Heart left ventricle (tissue), 16 donors: ENCODE measurements at places on chromosomes 6 and 20. TPM values are rescaled to one million over a fixed set of nuclear protein-coding genes. Genes with fewer than 3 reads are reported as not detected.

PSMB8 gene
- total RNA-seq: 12.1 TPM

TMEM244 gene
- not detected for total RNA-seq

GRCh38 chr6:149513915-149514314, 29.1 kb upstream of the ZC3H12D start:
- DNase-seq: no peak

DNA sequence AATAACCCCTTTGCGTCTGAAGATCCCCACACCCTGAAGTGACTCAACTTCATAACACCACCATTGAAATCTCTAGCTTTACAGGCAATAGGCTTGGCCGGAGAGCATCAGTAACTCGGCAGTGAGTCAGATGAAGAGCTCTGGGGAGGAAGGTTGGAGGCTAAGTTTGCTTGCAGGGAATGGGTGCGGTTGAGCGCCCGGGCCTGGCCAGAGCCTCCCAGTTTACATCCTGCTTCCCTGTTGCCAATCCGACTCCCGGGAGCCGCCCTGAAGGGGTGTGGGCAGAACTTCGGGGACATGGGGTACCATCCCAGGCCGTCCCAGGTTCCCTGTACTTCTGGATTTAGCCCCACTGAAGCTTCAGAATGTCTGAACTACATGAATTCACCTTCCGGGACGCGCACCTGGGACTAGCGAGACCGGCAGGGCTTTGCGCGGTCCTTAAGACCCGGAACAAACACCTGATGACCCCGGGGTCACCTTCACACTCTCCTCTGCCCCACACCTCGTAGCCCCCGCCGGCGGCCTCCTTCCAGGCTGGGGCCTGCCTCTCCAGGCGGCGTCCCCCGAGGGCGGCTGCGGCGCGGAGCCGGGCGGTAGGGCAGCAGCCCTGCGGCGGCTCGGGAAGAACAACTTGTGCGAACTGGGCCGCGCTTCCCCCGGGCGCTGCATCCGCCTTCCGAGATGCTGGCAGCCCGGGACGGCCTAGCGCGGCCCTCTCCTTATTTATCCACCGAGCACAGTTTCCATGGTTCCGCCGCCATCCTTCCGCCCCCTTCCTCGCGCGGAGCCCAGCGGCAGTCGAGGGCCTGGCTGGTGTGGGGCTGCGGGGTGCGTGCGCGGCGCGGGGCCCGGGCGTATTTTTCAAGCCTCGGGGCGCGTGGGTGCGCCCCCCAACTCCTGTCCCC, 56.6 kb upstream of the RREB1 start:
- DNase-seq: peak; percentile 43

CLDN20 gene
- total RNA-seq: not detected

DNA sequence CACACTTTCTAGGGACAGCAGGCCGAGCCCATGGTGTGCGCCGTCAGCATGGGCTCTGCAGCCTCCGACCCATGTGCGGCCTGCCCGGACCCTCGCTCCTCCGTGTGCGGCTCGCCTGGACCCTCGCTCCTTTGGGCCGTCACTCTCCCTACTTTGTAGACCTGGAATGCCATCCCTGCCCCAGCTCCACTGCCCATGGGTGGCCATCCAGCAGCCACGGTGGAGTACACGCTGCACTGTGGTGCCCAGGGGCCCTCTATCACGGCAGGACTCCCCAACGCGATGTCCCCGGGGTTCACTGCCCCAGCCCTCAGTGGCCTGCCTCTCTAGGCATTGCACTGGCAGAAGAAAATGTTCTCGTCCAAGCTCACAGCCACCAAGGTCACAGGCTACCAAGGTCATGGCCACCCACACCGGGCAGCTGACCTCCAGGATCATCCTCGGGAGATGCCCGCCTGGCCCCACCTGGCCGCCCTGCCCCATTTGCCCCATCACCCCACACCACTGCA, 24.1 kb upstream of the MRGBP start:
- no peak for DNase-seq

THBD gene
- 19.9 TPM for total RNA-seq

ASCC3 gene
- 11.3 TPM for total RNA-seq

DNA sequence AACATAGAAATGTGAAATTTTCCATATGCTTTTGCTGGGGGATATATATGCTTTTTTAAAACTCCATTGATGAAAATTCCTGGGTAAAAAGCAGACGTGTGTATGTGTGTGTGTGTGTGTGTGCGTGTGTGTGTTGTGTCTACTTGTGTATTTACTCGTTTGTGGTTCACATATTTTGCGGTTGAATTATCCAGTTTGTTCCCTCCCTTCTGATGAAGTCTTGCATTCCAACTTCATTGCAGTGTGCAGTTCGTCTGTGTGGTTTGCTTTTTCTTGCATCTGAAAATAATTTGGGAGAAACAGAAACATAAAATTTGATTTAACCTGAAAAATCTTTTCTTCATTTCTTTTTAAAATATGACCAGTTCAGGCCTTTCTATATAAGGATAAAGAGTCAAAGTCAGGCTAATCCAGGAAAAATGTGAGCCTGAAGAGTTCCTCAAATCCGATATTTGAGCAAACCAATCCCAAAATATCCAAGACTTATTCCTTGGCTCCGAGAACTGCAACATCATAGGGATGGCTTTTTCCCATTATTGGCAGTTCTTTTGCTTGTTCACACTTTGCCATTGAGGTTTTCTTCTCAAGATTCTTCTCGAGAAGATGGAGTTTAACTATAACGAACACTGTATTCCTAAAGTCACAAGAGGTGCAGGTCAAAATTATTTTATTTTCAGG, 202.2 kb upstream of the CCN2 start:
- DNase-seq: no peak

SLC17A1 gene
- total RNA-seq: not detected

- no peak for DNase-seq
Observed at GRCh38 chr6:89066940-89067646, 13.5 kb upstream of the PNRC1 start.

- no peak for DNase-seq
Observed at GRCh38 chr6:145583753-145584152, 151.6 kb downstream of the EPM2A start.

LHFPL5 gene
- total RNA-seq: not detected

RHAG gene
- not detected for total RNA-seq

DNA sequence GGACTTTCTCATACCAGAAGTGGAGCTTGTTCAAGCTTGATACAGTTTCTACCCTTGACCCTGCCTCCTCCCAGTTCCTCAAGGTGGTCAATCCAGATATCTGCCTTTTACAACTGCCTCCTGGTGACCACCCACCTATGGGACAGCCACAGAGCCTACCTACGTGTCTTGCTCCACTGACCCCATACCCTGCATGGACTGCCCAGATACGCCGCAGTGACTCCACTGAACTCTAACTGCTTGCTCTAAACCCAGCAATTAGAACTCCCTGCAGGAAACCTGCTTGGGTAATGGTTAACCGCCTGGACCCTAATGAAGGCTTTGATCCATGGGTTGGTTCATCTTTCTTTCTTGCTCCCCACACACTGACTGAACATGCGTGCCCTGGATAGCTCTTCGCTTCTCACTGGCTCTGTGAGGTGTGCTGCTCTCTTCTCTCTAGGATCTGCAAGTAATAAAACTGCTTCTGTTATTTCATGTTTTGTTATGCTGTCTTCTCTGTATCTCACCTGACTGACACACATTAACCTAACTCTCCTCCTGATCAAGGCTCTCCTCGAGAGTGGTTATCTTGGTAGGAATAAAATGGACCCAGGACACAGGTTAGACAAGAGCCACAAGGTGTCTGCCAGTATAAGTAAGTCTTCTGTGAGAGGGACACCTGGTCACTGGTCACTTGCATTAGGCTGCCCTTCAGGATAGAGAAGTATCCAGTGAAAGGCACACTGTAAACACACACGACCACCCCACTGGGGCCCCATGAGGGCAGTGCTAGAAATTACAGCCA, 79.2 kb downstream of the CHD6 start:
- DNase-seq: no peak

- DNase-seq: peak; percentile 72
Observed at GRCh38 chr20:25077610-25078169, 4.3 kb downstream of the VSX1 start.

COQ3 gene
- total RNA-seq: 30.5 TPM

DNA sequence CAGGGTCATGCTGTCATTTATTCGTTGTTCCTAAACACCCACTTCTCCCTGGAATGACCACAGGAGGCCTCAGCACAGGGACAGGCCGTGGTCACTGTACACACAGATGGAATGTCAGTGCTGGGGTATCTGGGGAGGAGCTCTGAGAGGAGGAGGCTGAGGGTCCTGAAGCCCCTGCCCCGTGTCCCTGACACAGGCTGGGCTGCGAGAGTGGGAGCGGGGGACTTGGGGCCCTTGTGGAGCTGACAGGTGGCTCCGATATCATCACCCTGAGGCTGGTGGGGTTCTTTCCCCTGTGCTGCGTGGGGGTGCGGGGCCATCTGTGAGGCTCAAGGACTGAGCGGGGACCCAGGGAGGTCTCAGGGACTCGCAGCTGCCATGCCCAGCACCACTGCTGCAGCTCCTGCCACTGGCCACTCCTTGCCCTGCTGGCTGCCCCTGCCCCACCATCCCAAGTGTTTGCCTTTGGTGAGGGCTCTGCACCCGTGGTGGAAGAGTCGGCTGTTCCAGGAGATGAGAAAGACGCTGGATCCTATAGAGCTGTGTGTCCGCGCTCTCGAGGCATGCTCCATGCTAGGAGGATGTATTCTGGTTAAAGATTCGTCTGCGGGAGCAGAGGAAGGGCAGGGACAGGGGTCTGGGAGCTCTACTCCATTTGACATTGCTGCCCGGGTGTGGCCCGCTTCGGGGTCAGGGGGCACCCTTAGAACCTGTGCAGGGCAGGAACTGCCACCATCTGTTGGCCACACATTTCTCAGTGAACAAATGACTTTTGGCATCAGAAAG, 18.9 kb downstream of the NPEPL1 start:
- no peak for DNase-seq

PKHD1 gene
- not detected for total RNA-seq

DNA sequence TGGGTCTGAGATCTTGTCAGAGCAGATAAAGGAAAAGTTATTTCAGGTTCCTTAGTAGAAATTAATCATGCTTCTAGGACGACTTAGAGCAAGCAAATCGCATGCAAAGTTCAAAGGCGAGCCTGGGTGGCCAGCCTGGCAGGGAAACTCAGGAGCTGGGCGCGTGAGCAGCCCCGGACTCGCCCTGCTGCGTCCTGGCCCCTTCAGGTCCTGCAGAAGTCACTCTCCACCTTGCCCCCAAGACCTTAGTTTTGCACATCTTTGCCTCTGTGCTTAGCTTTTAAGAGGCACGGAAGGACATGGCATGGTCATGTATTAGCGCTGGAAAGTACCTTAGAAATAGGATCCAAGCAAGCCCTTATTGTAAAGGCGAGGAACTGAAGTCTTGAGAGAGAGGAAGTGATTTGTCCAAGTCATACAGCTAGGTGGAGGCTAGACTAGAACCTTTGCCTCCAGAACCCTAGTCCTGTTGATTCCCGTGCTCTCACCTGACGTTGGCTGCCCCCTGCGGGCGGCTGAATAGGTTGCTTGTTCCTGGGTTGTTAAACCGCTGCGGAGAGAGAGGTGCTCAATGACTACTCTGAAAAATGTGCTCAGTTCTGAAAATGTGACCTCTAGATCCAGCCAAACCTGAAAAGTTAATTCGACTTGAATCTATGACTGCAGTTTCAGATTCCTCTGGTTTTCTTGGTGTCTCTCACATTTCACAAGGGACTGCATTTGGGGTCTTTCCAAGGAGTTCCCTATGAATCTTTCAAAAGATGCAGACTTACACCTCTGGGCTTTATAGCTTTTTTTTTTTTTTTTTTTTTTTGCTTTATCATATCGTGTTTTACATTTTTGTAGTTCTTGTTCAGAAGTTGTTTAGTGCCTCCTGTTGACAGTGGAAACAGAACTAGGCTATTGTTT, 2.7 kb downstream of the MYB start:
- DNase-seq: no peak

SCRT2 gene
- total RNA-seq: not detected

DNA sequence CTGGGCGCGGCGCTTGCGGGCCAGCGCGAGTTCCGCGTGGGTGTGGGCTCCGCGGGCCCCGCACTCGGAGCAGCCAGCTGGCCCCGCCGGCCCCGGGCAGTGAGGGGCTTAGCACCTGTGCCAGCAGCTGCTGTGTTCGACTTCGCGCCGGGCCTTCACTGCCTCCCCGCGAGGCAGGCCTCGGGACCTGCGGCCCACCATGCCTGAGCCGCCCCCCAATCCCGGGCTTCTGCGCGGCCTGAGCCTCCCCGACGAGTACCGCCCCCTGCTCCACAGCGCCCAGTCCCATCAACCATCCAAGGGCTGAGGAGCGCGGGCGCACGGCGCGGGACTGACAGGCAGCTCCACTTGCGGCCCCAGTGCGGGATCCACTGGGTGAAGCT, 36.2 kb downstream of the RIOK1 start:
- DNase-seq: no peak

DNA sequence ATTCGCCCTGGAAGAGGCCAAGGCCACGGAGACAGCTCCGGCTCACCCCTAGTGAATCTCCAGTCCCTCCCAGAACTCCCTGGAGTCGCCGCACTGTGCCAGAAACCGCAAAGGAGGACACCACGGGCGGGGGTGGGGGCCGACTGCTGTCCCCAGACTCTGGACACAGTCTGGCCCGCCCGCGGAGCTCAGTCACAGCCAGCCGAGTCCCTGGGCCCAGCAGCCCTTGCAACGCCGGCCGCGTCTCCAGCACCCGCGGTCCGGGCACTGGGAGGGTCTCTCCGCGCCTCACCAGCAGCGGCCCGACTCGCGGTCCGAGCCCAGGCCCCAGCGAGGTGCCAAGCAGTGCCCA, 518 bp downstream of the PEX6 start:
- peak; percentile 32 for DNase-seq

DNA sequence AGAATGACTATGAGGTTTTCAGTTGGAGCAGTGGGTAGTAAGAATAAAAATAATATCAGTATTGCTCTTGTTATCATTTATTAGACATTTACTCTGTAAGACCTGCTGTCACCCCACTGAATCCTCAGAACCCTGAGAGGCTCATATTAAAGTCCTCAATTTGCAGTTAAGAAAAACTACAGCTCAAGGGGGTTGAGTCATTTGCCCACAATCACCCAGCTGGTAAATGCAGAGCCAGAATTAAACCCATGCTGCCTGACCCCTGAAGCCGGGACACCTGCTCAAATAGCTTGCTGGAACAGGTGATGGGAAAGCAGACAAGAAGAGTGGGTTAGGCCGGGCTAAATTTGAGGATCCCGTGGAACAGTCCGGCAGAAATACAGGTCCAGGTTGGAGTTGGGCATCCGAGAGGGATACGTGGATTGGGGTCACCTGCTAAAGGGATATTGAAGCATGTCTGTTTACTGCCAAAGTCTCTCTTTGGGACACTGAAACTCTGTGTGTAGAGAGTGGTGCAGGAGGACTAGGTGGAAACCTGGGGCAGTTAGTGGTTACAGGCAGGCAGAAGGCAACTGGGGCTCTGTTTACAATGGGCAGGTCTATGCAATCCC, 344.1 kb downstream of the CDC5L start:
- DNase-seq: no peak

CALHM5 gene
- total RNA-seq: 2.1 TPM

HLA-E gene
- 251 TPM for total RNA-seq

DNA sequence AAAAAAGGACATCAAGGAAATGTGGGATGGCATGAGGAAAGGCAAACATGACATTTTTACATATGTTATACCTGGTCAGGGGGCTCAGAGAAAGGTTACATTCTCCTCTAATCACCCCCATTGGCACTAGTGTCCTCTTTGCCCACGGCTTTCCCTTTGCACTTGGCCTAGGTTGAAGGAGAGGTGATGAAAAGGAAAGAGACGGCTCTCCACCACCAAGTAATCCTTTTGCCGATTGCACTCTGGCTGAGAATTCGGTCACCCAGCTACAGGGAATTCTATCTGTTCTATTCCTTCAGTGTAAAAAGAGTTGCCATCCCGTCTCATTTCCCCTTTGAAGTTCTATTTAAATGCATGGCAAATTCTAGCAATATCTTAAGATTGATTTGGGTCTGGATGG, 10.4 kb downstream of the VGLL2 start:
- DNase-seq: no peak
